ENCODE measurements at places on chromosomes 13 and 19.

GRCh38 chr13:31775148-31775547 lies 35.8 kb downstream of the RXFP2 start:
- no peak for DNase-seq

DNA sequence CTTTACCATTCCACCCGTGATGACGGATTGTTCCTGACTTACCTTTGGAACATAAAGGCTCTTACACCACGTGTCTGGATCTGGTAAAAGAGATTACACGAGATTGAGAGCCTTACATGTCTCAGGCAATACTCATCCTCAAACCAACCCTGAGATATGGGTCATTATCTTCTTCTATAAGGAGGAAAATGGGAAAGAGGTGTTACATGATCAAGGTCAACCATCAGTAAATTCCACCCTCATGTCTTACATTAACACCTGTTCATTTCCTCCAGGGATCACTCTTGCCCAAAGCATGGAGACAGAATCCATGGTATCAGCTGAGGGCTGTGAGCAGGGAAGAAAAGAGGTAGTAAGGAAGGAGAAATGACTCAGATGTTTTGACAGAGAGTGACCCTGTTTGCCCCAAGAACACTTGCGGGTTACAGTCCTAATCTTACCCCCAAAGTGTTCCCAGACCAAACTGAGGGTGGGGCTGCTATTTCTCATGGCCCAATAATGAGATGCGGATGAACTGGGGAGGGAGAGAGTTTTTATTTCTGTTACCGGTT lies 19.6 kb downstream of the LILRB4 start:
- DNase-seq: no peak

- DNase-seq: no peak
Observed at GRCh38 chr13:40072663-40073120, 417.2 kb downstream of the COG6 start.

DNA sequence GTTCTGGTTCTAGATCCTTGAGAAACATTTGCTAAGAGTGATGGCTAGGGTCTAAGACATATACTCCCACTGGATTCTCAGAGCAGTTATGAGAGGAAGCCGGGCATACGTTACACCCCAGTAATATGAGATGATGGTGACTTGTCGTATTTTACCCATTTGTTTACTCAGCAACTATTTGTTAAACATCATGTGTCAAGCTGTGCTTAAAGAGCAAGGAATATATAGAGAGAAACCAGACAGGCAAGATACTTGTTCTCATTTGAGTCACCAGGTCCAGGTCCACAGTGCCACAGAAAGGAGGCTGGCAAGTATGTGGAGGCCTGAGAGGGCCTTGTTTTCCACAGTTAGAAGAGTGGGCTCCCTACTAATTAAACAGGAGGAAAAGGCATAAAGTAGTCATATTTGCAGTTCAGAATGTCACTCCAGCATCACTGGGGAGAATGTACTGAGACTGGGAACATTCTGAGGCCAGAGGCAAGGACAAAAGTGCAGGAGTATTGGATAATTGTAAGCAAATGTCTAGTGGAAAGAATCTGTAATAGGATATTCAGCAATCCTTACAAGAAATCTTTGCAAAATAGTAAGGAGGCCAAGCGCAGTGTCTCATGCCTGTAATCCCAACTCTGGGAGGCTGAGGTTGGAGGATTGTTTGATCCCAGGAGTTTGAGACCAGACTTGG lies 142.2 kb downstream of the IRS2 start:
- DNase-seq: no peak

DNA sequence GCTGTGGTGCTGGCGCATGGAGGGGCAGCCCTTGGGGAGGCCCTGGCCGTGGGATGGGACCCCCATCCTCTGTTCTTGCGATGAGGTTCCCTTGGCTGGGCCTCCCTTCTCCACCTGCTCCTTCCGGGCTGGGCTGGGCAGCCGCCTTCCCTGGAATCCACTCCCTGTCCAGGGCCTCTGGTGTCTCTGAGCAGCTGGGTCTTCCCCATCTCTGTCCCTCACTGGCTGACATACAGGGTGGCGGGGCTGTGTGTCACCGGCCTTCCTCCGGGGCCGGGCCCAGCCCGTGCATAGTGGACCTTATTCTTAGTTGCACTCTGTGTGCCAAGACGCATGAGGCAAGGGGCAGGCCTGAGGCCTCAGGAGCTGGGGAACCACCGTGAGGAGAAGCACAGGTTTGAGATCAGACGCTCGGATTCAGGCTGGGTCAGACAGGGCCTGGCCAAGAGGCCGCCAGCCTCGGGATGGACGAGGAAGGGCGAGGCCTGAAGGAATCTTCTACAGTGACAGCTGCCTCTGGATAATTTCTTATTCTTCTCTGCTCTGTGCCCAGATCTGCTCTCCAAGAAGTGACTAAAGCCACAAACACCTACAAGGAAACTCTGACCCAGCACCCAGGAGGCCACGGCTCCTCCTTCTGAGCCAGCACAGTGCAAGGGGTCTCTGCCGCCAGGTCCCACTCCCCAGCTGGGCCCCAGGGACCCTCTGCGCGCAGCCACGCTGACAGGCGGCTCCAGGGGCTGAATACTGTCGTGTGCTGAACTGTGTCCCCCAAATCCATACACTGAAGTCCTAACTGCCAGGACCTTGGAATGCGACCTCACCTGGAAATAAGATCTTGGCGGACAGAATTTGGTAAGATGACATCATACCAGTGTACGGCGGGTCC lies 11.0 kb downstream of the SGTA start:
- no peak for DNase-seq

GRCh38 chr13:33645591-33646554 lies 172.1 kb upstream of the RFC3 start:
- no peak for DNase-seq

DNA sequence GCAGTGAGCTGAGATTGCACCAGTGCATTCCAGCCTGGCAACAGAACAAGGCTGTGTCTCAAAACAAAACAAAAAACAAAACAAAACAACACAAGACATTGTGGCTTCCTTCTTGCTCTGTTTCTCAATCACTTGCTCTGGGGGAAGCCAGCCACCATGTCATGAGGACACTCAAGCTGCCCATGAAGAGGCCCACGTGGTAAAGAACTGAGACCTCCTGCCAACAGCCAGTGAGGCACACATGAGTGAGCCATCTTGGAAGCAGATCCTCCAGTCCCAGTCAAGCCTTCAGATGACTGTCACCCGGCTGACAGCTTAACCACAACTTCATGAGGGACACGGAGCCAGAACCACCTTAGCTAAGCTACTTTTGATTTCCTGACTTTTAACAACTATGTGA lies 25.2 kb downstream of the CPT1C start:
- no peak for DNase-seq

- DNase-seq: no peak
Observed at GRCh38 chr13:94192431-94192975, 287.0 kb downstream of the DCT start.
